ENCODE measurements at places on chromosomes 2 and 18.

DNA sequence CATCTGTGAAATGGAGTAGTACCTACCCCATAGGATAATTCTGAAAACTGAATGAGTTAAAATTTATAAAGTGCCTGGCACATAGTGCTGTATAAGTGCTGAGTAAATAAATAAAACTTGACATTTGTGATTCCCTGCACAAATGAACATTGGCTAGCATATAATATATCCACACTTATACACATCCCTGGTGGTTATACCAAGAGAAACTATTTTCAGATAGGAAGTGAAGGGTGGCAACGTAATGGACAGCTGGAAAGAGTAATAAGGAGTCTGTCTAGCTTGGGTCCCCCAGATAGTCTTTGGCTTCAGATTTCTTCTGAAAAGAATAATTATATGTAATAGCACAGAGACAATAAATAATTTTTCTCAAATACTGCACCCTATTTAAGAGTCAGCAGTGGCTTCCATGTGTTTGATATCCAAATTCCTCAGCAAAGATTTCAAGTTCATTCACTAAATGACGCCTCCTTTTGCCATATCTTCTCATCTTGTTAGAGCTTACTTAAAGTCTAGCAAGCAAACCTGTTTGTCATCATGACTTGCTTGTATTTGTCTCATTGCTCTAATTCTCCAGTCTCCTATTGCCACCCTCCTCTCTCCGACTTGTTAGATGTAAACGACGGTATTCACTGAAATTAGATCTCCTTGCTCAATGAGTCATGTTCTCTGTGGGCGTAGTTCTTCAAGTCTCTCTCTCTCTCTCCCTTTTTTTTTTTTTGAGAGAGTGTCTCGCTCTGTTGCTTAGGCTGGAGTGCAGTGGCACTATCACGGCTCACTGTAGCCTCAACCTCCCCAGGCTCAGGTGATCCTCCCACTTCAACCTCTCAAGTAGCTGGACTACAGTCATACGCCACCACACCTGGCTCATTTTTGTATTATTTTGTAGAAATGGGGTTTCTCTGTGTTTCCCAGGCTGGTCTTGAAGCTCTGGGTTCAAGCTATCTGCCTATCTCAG is 8.7 kb upstream of the ADGRF3 start:
- no peak for DNase-seq

DNA sequence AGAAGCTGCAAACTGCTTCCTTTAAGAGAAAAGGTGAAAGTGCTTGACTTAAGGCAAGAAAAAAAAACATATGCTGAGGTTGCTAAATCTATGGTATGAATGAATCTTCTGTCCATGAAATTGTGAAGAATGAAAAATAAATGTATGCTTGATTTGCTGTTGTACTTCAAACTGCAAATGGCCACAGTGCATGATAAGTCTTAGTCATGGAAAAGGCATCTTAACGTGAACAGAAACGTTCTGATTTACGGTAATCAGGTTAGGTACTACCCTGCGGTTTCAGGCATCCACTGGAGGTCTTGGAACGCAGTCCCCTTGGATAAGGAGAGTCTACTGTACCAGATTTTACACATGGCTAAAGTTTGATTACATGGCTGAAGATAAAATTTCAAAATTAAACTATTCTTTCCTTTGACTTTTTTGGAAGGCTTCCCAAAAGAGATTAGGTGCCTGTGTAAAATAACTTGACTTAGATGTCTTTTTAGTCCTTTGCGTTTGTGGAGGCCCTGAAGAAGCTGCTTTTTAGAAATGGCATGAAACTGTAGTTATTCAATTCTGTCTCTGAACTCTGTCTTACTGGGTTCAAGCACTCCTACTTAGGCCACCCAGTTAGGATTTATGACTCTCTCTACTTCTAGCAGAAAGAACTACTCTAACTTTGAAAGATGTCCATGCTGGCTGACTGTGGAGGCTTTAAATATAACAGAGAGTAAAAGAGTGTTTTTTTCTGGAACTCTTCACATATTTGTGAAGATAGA is 35.9 kb upstream of the SCN9A start:
- no peak for DNase-seq

- DNase-seq: no peak
These were observed at the start of gene TGFBRAP1 for GRCh38 chr2:105329561-105330495. TGFBRAP1 (minus strand) TSS chr2:105329735; CDS start chr2:105308301, 21,434 bp downstream.

- DNase-seq: no peak
These were observed 249.9 kb downstream of the PLCL1 start for GRCh38 chr2:198054299-198054698.

DNA sequence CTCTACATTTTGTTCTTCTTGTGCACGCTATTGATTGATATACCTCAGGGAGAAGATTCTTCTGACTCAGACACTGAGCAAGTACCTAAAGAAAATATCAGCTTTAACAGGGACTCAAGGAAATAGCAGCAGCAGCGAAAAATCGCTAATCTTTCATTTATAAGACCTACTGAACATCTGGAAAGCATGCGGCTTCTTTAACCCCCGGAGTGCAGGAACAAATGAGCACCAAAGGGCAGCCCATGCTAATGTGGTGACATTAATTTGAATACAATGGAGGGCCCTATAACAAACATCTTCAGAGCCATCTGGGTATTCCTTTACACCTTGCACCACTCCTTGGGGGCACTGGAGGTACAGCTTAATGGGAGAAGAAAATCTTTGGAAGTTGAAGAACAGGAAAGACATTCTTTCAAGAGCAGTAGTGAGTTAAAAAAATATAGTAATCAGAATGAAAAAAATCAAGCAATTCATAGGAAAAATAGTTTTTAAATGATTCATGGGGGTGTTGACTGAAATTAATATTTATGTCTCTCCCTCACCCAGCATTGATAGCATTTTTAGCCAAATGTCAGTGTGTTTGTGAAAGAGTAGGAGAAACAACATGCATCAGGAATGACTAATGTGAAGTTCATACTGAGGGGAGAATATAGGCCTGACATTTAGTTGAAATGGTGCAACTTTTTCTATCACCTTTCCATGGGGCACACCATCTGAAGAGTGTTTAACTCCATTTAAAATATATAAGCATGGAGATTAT is 281.7 kb downstream of the HRH4 start:
- no peak for DNase-seq

- no peak for DNase-seq
These were observed 40.9 kb downstream of the GORASP2 start for GRCh38 chr2:170969872-170970496.

DNA sequence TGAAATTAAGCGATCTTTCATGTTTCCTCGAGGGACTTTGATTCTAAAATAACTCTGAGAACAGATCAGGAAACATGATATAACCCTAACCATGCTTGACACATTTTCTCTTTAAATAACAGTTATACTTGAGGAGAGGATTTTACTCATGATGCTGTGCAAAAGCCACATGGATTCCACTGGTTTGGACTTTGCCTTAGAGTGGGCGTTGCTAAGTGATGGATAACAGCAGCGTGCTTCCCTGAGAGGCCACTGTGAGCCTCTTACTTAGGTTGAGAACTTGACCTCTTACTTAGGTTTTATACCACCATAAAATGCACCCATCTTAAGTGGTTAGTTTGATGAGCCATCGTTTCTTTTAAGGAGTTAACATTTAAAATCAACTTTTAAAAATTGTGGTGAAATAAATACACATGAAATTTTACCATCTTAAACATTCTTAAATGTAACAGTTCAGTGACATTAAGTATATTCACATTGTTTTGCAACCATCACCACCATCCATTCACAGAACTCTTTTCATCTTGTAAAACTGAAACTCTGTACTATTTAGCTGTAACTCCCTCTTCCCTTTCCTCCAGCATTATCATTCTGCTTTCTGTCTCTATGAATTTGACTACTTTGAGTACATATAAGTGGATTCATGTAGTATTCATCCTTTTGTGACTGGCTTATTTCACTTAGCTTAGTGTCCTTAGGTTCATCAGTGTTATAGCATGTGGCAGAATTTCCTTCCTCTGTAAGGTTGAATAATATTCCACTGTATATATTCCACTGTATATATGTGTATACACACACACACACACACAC is 22.6 kb downstream of the ANXA4 start:
- no peak for DNase-seq

DNA sequence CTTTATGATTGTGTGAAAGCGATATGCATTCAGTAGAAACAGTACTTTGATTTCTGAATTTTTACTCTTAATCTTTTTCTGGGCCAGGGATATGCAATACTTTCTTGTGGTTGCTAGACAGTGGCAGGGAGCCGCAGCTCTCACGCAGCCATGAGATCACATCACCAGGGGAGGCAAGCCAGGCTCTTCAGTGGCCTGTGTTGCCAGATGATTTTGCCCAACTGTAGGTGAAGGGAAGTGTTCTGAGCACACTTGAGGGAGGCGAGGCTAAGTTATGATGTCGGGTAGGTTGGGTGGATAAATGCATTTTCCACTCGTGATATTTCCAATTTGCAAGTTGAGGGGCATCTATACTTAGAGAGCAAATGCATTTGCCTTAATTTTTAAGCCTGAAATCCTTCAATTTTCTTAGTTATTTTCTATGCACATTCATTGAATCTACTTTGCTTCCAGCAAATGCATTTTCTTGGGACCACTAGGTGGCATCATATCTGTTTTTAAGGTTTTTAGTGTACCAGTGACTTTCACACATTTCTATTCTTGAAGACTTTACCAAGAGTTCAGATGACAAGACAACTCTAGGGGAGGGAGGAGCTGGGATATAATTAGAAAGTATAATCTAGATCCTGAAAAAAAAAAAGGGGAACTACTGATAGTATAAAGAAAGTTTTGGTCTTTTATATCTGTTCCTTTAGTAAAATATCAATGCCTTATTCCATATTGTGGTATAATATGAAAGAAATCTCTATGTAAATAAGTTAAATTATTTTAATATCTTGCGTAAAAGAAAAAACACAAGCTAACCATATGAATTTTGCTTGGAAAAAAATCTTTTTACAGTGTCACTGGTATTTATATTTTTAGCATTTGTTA is 643.3 kb downstream of the SOCS6 start:
- no peak for DNase-seq

GRCh38 chr2:23512778-23513177 is 127.8 kb downstream of the KLHL29 start:
- no peak for DNase-seq

DNA sequence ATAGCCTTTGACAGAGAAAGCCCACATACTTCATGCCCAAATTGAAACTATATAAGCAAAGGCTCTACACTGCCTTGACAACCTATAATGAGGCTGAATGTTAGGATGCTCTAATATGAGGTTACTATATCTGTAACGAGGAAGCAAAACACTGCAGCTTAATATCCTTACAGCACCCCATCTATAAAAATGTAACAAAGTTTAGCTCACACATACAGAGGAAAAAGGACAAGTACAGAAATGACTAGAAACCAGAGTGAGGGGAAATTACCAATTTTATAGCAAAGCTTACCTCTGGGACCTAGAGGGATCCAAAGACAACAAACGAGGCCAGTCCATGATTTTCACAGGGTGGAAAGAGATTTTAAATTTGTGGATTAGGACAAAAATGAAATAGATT is 138.5 kb downstream of the COL4A4 start:
- no peak for DNase-seq

DNA sequence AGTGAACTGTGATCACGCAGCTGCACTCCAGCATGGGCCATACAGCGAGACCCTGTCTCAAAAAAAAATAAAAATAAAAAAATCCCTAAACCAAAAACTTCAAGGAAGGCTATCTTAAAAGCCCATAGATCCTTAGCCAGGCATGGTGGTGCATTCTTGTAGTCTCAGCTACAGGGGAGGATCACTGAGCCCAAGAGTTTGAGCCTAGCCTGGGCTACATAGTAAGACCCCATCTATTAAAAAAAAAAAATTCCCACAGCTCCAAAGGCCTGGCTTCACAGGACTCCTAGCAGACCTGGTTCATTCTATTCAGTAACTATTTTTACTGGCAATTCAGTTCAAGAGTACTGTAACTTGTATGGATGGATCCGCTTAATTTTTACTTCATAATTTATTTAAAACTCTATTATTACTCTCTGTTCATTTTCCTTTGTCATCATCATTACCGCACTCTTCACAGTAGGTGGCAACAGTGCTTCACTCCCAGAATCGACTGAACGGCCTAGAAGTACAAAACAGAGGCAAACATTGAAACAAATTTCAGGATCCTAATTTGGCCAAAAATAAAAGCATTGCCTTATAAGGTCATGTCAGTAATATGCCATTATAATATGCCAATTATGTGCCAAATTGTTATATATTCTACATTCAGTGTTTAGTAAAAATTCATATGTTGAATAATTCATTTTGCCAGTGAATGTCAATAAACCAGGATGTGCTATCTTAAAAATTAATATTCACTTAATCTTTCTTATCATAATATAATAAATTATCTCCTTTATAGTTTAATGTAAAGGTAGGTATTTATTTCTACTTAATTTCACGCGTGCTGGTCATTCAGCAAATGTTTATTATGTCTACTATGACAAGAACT is 14.3 kb upstream of the STAM2 start:
- DNase-seq: no peak

DNA sequence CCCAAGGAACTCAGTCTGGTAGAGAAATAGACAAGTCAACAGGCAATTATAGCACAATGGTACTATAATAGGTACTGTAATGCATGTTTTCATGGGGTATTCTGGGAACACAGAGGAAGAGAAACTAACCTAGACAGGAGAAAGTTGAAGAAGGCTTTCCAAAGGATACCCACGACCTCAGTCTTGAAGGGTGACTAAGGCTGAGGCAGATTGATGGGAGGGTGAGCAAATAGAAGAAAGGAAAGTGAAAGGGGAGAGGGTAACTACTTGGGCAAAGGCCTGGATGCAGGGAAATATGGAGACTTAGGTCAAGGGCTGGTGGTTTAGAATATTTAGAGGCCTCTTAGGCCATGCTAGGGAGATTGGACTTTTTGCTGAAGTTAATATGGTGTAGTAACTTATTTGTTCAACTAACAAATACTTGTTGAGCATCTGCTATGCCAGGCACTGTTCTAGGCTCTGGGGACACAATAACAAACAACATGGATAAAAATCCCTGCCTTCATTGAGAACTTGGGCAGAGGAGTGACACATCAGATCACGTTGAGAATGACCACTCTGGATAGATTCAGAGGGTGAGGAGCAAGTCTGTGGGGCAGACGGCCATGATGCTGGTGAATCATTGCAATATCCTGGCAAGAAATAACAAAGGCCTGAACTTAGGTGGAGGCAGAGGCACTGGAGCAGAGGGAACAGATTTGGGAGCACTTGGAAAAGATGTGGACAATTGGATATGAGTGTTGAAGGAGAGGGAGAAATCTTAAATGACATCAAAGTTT is 56.4 kb downstream of the PLB1 start:
- no peak for DNase-seq
